ENCODE measurements at places on chromosomes 2 and 18. TPM values are rescaled to one million over a fixed set of nuclear protein-coding genes. Genes with fewer than 3 reads are reported as not detected.

DNA sequence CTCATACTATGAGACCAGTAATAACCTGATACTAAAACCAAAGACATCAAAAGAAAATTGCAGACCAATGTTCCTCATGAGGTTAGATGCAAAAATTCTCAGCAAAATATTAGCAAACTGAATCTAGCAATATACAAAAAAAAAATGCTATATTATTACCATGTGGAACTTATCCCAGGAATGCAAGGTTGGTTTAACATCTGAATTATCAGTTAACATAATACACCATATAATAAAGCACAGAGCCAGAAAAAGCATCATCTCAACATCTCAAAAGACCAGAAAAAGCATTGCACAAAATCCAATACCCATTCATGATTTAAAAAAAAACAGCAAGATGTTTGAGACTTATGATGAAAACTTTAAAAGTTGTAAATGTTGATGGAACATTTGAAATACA lies 8.3 kb upstream of the ZCCHC2 start:
- DNase-seq, result no peak

GRCh38 chr2:121555008-121555407 lies 24.3 kb downstream of the RNU4ATAC start:
- no peak for DNase-seq

Gene SP140
- total RNA-seq, result 2.6 TPM

Gene AFF3
- 0.61 TPM for total RNA-seq

Gene CD302
- 0.15 TPM for total RNA-seq
